Urothelium cell line (cell line): ENCODE measurements at places on chromosomes 16 and 17.

GRCh38 chr16:12087901-12088421 is 111.4 kb downstream of the SNX29 start:
- DNase-seq, result no peak

- DNase-seq, result no peak
Observed at GRCh38 chr17:74164446-74165045, 38.9 kb upstream of the RPL38 start.

GRCh38 chr17:80389011-80389995 is 25.7 kb upstream of the ENDOV start:
- DNase-seq, result no peak

GRCh38 chr16:54347961-54348360 is 61.4 kb upstream of the IRX3 start:
- no peak for DNase-seq

GRCh38 chr16:66388350-66389139 is 22.1 kb downstream of the CDH5 start:
- no peak for DNase-seq

DNA sequence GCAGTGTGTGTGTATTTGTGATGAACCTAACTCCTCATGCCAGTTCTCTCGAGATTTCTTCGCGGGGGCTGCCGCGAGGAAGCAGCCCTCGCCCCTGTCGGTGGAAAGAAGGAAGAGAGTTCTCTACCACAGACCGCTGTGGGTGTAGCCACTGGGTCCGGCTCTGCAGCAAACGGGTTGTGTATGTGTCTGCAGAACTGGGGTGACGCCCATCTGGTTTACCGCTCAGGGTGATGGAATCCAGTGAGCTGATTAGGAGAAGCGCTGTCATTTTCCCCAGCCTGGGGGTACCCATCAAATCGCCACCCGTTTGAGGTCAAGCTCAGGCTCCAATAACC is 7.7 kb downstream of the CORO6 start:
- DNase-seq, result no peak

- DNase-seq, result no peak
Observed at GRCh38 chr17:82837586-82838320, 2.1 kb downstream of the ZNF750 start.

- no peak for DNase-seq
Observed at GRCh38 chr17:27457731-27458523, 1.7 kb downstream of the KSR1 start.

DNA sequence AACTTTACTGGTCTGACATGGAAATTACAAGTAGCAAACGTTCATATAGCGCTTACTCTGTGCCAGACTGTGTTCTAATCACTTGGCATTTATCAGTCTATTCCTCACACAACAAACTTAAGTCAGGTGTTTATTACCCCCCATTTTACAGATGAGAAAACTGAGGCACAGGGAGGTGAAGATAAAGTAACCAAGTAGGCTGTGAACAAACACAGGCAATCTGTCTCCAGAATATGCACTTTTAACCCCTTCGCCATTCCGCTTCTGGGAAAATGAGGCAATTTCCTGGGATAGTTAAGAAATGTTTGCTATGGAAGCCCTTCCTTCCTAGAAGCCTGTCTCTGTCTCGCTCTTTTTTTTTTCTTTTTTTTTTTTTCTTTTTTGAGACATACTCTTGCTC is 12.2 kb upstream of the CXCL16 start:
- DNase-seq, result no peak

GRCh38 chr17:54933921-54934320 is 33.3 kb downstream of the TOM1L1 start:
- DNase-seq, result no peak

- DNase-seq, result no peak
Observed at GRCh38 chr17:34692920-34693319, 113.5 kb downstream of the TMEM132E start.
